SK-MEL-5 (cell line): ENCODE measurements at places on chromosomes 4 and X.

DNA sequence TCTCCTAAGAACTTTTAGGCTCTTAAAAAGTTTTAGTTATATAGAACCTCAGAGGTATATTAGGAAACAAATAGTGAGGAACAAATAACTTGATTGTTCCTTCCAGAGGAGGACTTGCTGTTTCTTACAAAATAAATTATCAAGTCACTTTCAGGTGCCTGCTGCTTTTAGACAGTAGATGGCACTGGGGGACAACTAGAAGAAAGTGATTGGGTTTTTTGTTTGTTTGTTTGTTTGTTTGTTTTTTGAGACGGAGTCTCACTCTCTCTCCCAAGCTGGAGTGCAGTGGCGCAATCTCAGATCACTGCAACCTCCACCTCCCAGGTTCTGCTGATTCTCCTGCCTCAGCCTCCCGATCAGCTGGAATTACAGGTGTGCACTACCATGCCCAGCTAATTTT is 35.4 kb upstream of the CDKL5 start:
- DNase-seq, result no peak

GRCh38 chr4:185834088-185834487 is 22.1 kb upstream of the SORBS2 start:
- no peak for DNase-seq

DNA sequence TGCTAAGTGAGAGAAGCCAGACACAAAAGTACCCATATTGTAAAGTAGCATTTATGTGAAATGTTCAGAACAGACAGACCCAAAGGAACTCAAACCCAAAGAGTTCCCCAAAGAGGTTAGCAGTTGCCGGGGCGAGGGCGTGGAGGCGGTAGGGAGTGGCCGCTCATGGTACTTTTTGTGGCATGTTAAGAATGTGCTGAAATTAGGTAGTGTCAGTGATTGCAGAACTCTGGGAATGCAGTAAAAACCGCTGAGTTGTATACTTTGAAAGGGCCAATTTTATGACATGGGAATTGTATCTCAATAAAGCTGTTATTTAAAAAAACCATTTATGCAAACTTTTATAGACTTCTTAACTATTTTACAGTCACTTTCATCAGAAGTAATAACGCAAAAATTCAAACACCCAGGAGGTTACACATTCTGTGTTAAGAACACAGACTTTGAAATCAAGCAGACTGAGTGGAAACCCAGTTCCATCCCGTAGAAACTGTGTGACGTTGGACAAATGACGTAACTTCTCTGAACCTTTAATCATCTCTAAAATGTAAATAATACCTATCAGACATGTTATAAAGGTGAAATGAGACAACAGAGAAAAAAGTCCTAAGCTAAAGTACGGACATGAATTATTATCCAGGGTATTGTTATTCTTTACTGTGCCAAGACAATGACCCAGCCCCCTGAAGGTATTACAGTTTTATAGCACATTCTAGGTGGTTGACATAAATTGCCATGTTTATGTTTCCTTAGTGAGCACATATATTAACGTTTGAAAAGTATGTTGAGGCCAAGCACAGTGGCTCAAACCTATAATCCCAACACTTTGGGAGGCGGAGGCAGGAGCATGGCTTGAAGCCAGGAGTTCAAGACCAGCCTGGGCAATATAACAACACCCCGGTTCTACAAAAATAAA is 19.7 kb downstream of the ZFP42 start:
- DNase-seq, result no peak

DNA sequence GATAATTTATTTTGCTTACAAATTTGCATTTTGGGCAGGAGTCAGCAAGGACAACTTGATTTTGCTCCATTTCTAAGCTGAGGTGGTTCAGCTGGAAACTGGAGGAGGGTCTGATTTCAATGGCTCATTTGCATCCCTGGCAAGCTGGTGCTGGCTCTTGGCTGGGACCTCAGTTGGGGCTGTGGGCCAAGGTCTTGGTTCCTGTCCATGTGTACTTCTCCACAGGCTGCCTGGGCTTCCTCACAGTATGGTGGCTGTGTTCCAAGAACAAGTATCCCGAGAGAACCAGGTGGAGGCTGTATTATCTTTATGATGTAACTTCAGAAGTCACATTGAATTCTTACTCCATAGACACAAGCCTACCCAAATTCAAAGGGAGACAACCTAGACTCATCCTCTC is 77.0 kb upstream of the STX18 start:
- DNase-seq, result no peak

DNA sequence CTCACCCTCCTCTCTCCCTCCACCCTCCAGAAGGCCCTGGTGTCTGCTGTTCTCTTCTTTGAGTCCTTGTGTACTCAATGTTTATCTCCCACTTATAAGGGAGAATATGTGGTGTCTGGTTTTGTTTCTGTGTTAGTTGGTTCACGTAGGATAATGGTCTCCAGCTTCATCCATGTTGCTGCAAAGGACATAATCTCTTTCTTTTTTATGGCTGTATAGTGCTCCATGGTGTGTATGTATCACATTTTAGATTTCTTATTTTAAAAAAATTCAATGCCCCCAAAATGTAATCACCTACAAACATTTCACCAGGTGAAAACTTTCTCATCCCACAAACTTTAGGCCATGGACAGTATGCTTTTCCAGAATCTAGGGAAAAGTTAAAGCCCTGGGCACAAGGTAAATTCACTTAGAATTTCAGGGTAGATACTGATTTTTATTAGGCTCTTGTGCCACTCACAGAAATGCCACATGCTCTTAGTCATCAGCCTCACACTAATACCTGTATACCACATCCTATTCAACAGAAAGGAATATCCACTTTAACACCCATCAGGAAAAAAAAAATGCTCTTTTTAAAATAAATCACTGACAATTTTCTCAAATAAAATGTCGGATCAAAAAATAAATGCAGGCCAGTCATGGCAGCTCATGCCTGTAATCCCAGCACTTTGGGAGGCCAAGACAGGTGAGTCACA is 104.8 kb upstream of the ENPP6 start:
- DNase-seq, result no peak

DNA sequence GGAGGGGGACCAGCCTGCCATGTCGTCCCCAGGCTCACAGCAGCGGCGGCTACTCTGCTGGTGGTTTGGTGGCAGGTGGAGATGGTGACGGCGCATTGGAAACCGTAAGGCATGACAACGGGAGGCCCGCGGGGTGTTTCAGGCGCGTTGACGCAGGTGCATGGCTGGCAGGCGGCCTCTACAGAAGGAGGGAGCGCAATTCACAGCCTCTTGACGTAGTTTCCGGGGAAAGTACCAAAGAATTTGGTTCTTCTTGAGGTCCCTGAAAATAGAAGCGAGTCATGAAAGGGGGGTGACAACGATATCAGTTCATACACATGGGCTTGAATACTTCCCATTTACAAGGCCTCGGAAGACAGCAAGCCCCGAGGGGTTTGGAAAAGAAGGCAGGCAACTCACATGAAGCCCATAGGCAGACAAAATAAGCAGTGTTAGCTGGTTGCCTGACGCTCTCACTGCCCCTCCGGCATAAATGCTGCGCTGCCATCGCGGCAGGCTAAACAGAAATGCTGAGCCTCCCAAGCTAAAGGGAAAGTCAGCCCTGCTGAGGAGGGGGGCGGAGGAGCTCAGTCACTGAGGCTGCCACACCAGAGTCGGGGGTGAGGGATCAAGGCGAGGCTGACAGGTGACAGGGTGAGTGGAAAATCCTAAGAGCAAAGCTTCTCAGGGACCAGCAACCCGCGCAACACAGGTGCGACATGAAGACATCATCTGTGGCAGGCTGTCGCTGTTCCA is 52.3 kb upstream of the PDLIM3 start:
- DNase-seq, result peak; percentile 92

DNA sequence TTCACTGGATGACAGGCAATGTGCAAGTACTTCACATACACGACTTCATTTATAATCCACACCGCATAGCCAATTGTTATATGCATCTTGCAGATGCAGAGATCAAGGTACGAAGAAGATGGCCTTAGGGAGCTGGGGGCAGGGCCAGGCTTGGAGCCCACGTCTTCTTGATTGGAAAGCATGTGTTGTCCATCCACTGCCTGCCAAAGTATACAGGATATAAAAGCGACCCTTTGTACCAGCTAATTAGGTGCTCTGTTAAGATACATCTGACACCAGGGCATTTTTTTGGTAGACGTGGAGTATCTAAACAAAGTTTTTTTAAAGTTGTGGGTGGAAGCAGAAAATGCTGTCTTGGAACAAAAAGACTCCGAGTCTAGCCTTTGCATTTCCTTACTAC is 1.4 kb downstream of the C4orf36 start:
- DNase-seq, result no peak

- DNase-seq, result peak; percentile 78
Observed at GRCh38 chr4:11424000-11424399, 4.7 kb downstream of the HS3ST1 start.

DNA sequence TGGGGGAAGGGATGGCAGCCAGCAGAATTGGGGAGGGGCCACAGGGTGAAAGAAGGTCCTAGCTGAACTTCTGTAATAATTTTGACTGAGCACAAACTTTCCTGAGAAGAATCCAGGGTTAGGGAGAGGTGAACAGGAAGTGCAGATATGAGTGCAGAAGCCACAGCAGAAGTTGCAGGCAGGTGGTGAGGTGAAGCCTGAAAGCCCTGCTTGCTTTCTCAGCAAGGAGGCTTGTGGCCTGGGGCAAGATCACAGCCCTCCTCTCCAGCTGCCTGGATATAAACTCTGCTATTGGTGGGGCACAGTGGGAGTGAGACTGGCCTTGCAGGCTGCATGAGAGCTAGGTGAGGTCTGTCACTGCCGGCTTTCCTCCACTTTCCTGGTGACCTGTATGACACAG is 44.1 kb upstream of the UPRT start:
- DNase-seq, result no peak

- no peak for DNase-seq
Observed at GRCh38 chr4:67575232-67576058, 16.9 kb downstream of the STAP1 start.

DNA sequence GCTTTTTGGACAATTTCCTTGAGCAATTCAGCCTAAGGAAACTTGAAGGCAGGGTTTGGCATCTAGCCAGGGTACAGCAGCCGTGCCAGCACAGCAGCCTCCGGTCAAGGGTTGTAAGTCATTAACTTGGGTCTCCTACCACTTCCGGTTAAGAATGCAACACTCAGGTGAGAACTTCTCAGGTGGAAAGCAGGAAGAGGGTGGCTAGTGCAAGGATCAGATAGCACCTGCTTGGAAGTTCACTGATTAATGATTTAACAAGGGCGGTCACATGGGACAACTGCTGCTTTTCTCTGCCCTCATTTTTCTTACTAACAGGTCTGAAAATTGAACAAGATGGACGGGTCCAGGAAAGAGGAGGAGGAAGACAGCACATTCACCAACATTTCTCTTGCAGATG is 30.1 kb upstream of the SCOC start:
- no peak for DNase-seq

DNA sequence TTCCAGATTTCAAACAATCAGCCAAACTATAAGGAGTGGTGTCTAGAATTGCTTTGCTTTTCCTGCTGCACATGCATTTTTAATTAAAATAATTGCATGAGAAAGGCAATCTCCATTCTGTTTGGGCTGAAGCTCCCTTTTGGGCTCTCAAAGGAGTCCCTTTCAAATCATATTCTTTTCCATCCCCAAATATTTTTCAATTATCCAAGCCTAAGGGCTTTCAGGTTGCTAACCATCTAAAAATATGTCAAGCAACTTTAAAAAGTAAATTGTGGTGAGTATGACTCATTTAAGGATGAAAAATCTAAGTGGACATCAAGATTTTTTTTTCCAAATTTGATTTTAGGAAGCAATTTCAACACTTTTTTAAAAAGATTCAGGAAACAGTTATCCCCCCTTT is 28.4 kb downstream of the PIR start:
- DNase-seq, result no peak

GRCh38 chr4:109701566-109702410 is 1.5 kb downstream of the CASP6 start:
- no peak for DNase-seq

DNA sequence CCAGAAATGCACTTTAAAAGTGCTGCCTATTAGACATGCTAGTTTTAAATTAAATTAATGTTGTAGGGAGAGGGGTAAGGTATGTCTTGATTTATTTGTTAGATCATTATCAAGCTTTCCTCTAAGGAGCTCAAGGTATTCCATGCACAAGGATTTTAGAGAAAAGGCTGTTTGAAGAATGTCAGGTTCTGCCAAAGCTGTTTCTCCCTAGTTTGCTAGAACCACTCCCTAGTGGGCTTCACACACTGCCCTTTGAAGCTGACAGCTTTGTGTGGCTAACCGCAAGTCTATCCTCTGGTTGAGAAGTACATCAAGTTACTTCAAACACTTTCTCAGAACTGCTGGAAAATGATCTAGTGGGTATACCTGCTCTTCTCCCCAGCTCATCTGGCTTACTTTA is 32.3 kb downstream of the RASL11B start:
- DNase-seq, result no peak

DNA sequence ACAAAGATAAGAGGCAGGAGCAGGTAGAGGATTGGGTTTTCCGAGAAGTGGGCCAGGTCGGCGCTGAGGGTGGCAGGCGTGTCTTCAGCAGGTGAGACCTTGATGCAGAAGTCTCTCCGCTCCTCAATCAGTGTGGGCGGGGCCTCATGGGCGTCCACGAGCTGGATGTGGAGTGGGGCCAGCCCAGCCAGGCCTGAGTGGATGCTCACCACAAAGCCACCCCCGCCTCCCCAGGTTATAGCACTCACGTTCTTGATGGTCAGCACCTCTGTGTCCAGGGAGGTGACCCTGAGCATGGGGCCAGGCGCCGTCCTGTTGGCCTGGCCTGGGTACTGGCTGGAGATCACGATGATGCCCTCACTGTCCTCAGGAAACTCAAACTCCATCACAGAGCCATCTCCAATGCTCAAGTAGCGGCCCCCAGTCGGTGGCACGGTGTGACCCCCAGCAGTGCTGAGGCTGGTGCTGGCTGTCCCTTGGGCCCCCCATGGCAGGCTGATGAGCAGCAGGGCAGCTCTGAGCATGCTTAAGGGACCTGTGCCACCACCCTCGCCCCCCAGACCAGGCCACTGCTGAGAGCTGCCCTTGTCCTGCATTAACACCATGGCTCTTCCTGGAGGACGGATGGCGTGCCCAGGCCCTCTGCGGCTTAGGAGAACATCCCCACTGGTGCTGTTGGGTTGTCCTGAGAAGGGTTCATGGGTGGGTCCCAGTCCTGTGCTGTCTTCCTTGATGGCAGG is 1.9 kb downstream of the SLC10A3 start:
- no peak for DNase-seq
